ENCODE measurements at places on chromosomes 4 and X.

- DNase-seq: no peak
Measured at GRCh38 chr4:99381588-99382175, 29.1 kb upstream of the ADH1C start.

DNA sequence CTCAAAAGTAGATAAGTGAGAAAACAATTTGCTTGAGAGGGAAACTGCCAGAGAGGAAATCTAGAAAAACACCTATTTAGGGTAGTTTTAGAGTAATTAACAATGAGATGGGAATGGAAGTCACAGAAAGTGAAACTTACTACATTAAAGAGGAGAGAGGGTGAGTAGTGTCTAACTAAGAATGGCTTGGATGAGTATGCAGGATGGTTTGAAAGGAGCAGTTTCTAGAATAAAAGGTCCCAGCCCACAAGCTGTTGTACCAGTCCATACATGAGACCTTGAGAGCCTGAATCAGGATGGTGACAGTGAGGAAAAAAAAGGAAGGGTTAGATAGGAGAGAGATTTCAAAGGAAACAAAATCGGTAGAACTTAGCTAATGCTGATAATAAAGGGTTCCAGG is 1.3 kb downstream of the GAR1 start:
- no peak for DNase-seq

- DNase-seq: no peak
Measured at GRCh38 chr4:24856586-24856985, 56.3 kb downstream of the CCDC149 start.

GRCh38 chr4:184384056-184384809 is 90.1 kb downstream of the IRF2 start:
- no peak for DNase-seq
